ENCODE measurements at places on chromosomes 2 and 18. TPM values are rescaled to one million over a fixed set of nuclear protein-coding genes. Genes with fewer than 3 reads are reported as not detected.
A peak's percentile ranks its signal among the peaks of the same experiment; 100 is the strongest.

The SCN7A gene
- not detected for polyA plus RNA-seq

DNA sequence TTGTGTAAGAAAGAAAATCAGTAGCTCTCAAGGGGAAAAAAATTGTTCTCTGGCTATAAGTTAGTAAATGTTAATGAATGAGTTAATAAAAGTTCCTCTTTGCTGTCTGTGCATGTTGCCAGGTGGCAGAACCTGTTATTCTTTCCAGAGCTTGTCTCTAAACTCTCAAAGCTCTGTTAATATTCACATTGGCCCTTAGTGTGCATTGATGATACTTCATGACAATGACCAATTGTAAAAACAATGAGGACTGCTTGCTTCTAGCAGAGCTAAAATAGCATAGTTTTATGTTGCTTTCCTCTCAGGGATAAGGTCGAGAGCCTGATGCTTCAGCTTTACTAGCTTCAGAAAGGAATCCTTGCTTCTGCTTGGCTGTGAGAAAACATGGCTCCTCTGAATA lies 91.5 kb downstream of the RAD51AP2 start:
- H3K4me3 ChIP-seq: no peak overlapping the region
- H3K36me3 ChIP-seq: no peaks in the 10 kb centered on the region
- no peak overlapping the region for H3K27ac ChIP-seq
- no peak for DNase-seq
- no peaks in the 10 kb centered on the region for H3K27me3 ChIP-seq

- no peaks in the 10 kb centered on the region for H3K36me3 ChIP-seq
- DNase-seq: peak; percentile 50
- peak overlapping the region; percentile 90 for H3K27ac ChIP-seq
- H3K27me3 ChIP-seq: no peaks in the 10 kb centered on the region
Measured at GRCh38 chr2:205660521-205661124, 21.7 kb upstream of the NRP2 start.

The ST6GAL2 gene
- not detected for polyA plus RNA-seq

GRCh38 chr2:148533004-148533403 lies 111.5 kb upstream of the EPC2 start:
- DNase-seq: no peak
- H3K27me3 ChIP-seq: no peaks in the 10 kb centered on the region
- no peaks in the 10 kb centered on the region for H3K36me3 ChIP-seq
- H3K4me3 ChIP-seq: no peak overlapping the region
- peak overlapping the region; percentile 36 for H3K27ac ChIP-seq

The CRACDL gene
- polyA plus RNA-seq: 0.49 TPM

DNA sequence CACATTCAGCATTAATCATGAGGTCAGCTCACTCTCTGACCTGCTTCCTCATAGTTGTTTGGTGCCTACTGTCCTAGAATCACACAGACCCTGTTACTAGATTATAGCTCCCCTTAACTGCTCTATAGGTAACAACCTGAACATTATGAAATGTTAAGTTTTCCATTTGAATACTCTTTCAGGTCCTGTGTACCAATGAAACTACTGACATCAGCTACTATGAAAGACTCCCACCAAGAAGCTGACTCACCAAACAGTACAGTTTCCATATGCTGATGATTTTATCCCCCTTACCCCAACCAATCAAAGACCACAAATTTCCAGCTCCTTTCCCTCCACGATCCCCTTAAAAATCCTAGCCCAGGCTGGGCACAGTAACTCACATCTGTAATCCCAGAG lies 56.3 kb downstream of the SRBD1 start:
- H3K4me3 ChIP-seq: no peak overlapping the region
- H3K27me3 ChIP-seq: no peaks in the 10 kb centered on the region
- peak overlapping the region; percentile 67 for H3K27ac ChIP-seq
- peaks cover 28% of the 10 kb centered on the region for H3K36me3 ChIP-seq
- DNase-seq: no peak

The IFIH1 gene
- 15.7 TPM for polyA plus RNA-seq

DNA sequence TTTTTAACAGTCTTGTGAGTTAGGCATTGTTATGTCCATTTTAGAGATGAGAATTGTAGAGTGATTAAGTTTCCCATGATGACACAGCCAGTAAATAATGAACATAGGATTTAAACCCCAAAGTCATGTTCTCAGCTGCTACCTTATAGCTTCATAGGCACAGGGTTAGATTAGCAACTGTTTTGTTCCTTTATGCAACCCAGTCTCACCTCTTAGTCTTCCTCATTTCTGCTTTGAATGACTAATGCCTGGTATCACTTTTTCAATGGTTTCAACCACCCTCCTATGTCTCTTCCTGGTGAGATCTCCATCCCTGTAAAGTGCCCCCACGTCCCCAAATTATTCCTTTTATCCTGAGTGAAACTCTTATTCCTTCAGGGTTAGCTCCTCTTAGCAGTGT lies 44.3 kb downstream of the MFSD6 start:
- H3K4me1 ChIP-seq: peaks cover 70% of the 10 kb centered on the region
- no peak for DNase-seq
- H3K4me3 ChIP-seq: no peak overlapping the region
- peaks cover 15% of the 10 kb centered on the region for H3K36me3 ChIP-seq
- no peaks in the 10 kb centered on the region for H3K27me3 ChIP-seq
- no peak overlapping the region for H3K27ac ChIP-seq

The RGPD4 gene
- not detected for polyA plus RNA-seq

GRCh38 chr2:159744363-159744762 lies 32.1 kb downstream of the MARCHF7 start:
- peaks cover 11% of the 10 kb centered on the region for H3K4me1 ChIP-seq
- H3K4me3 ChIP-seq: no peak overlapping the region
- DNase-seq: no peak

The REG1A gene
- polyA plus RNA-seq: not detected
